ENCODE measurements at places on chromosomes 5 and 9.

GRCh38 chr9:127059765-127060361 lies 62.6 kb downstream of the ANGPTL2 start:
- DNase-seq, result no peak

GRCh38 chr9:12141422-12141821 lies 551.8 kb upstream of the TYRP1 start:
- DNase-seq, result no peak

DNA sequence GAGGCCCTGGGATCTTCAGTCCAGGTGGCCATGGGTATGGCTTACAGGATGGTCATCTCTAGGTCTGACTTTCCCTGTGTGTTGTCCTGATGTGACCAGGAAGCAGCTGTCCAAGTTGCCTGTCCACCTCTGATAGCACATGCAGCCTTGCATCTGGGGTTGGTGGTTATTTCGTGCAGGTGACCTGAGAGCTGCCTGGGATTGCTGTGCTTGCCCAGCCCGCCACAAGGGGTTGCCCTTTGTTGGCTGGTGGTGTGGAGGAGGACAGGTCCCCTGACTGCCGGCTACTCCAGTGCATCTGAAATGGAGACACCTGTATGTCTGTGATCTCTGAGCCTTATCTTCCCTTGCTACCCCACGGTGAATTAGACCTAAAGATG lies 212.6 kb downstream of the ARHGAP26 start:
- DNase-seq, result no peak

- DNase-seq, result no peak
These were observed 37.0 kb upstream of the SYNPO start for GRCh38 chr5:150603491-150603890.

DNA sequence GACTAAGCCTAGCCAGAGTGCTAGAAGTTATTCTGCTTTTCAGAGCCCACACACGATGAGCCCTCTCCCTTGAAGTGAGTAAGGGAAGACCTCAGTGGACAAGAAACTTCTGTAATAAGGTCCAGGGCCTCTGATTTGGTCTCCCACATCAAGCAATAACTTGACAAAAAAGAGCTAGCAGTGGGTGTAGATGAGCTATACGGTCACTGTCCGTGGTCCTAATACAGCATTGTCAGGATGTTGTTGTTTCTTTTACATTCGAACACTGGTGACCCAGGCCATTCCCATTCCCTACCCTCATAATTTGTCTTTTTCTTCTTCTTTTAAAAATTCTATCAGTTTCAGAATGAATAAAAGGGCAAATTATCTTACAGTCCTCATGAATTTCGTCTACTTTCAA lies 5.2 kb downstream of the PCSK1 start:
- no peak for DNase-seq

GRCh38 chr5:54881286-54882005 lies 103.9 kb downstream of the ESM1 start:
- DNase-seq, result peak; percentile 36

- no peak for DNase-seq
These were observed 76.6 kb upstream of the TBCA start for GRCh38 chr5:77852514-77853352.

GRCh38 chr5:81308836-81309235 lies 7.4 kb downstream of the ZCCHC9 start:
- DNase-seq, result no peak

DNA sequence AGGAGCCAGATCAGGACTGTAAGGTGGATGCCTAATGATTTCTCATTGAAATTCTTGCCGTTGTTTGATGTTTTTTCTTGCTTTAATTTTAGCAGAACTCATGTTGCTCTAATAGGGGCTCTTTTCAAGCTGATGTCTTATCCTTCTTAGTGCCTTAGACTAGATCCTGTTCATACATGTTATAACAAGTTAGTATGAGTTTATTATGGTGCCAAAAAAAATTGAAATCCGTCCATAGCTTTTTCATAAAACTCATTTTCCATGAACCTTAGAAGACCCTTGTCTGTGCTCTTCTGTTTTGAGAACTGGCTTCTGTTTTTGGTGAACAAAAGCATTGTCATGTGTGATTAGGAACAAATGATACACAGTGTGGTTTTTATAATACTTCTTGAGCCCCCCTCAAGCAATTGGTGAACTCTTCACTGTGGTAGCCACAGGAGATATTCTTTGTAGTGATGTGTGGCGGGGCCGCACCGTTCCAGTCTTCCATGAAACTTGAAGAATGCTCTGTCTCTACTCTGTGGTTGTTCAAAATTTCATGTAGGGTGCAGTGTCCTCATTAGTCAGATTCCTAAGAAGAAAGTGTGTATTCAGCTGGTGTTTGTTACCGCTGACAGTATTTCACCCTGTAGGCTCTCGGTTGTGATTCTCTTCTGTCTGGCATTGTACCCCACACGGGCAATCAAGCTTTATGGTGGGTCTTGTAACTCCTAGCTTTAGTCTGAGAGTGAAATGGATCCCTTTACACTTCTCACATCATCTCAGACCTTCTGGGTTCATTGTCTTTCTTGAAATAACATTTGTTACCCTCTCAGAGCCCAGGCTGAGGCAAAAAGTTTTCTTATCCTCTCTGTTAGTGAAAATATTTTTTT lies 10.7 kb downstream of the OTULIN start:
- no peak for DNase-seq

DNA sequence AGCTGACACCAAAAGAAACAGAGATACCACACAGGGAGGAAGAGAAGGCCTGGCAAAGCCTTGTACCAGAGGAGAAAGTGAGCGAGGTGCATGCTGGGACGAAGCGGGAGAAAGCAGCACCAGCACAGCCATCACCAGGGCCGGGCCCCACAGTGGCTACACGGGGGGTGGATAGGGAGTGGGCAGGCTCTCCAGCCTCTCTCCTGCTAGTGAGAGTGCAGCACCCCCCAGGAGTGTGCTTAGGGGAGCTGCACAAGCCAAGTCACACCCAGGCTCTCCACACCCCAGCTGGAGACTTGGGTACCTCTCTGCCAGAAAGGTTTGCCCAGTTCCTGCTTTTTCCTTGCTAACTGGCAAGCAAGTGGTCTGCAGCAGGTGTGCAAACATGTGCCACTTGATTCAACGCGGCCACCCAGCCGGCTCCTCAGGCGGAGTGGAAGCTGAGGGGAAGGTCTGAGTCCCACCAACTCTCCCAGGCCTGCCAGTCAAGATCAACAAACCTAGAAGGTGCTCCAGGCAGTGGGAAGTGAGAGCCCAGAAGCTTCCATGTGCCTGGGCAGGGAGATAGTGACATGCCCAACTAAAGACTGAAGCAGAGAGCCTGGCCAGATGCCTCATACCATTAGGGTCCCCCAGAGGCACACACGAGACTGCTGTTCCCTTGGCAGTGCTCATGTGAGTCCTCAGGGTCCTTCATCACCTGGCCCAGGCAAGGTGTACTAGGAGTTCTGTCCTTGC lies 39.9 kb downstream of the BICD2 start:
- no peak for DNase-seq

- no peak for DNase-seq
These were observed 68.7 kb upstream of the WDR41 start for GRCh38 chr5:77560677-77561263.

GRCh38 chr9:35397216-35397698 lies 92.7 kb upstream of the RUSC2 start:
- DNase-seq, result no peak

DNA sequence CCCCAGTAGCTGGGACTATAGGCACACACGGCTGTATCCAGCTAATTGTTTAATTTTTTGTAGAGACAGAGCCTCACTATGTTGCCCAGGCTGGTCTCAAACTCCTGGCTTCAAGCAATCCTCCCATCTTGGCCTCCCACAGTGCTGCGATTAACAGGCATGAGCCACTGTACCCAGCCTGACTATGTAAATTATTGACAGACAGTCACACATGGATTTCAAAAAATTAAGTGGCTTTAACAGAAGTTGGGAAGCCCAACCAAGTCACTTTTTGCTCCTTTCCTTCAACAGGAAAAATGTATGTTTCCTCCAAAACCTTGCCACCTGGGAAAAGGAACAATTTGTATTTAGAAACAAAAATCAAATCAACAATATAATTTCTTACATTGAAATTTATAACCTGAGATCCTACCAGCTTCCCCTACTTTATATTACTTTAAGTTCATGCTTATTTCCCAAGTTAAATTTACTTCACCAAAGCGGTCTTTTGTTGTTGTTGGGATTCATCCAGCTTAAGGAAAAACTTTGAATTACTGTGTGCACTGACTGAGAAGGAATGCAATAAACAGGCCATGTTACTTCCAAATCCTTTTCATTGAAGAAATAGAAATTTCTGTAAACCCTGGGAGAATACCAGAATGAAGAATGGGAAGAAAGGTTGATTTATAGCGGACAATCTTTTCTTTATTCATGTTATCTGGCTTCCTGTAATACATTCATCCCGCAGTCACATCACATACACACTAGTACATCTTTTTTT lies 8.6 kb downstream of the PCA3 start:
- DNase-seq, result no peak

GRCh38 chr5:172801179-172801671 lies 30.2 kb upstream of the DUSP1 start:
- no peak for DNase-seq

DNA sequence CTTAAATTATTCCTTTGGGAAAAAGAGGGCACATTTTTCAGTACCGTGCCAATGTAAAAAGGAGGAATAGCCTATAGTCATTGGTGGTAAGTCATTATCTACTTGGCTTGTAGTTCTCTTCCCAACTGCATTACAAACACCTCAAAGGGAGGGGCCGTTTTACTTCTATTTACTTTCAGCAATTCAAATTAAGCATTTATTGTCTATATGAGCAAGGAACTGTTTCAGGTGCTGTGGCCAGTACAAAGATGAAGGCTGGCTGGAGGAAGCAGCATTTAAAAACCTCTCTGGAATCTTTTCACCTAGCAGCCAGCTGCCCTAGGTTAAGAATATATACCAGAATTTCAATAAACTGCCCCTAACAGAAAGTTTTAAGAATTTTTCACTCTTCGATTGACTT lies 48.9 kb downstream of the SEMA6A start:
- DNase-seq, result no peak

GRCh38 chr5:58262226-58262625 lies 197.7 kb downstream of the PLK2 start:
- no peak for DNase-seq

GRCh38 chr9:123637945-123638634 lies 282.1 kb downstream of the CRB2 start:
- no peak for DNase-seq

GRCh38 chr9:126207256-126207655 lies 119.4 kb upstream of the MVB12B start:
- DNase-seq, result no peak

DNA sequence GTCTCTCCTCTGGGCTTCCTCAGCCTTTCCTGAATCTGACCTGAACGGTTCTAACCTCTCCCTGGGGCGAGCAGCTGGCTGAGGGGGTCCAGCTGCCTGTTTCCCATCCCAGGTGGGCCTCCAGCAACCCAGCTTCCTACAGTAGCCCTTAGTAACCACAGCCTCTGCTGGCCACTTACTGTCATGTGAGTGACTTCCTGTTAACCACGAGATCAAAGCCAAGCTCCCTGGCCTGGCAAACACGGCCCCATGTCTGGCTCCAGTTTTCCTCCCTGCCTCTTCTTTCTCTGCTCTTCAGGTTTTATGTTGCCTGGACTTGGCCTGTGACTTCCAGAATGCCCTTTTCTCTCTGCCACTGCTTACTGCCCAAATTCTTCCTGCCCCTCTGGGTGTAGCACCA lies 47.2 kb upstream of the DAB2IP start:
- DNase-seq, result no peak

DNA sequence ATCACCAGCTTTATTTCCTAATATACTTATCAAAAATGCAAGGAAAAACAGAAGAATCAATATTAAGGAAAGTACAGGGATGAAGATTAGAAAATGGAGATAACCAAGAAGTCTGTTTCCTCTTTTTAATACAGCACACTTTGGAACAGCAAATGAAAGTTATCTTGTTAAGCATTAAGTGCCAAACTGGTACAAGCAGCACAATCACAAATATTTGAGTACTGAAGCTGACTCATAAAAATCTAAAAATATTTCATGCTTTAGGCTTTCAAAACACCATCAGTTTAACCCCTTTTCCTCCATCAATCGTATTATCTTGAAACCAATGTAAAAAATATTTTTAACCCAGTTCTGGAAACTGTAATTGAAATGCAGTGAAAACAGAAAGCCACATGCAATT lies 2.7 kb downstream of the FBXW11 start:
- DNase-seq, result no peak

DNA sequence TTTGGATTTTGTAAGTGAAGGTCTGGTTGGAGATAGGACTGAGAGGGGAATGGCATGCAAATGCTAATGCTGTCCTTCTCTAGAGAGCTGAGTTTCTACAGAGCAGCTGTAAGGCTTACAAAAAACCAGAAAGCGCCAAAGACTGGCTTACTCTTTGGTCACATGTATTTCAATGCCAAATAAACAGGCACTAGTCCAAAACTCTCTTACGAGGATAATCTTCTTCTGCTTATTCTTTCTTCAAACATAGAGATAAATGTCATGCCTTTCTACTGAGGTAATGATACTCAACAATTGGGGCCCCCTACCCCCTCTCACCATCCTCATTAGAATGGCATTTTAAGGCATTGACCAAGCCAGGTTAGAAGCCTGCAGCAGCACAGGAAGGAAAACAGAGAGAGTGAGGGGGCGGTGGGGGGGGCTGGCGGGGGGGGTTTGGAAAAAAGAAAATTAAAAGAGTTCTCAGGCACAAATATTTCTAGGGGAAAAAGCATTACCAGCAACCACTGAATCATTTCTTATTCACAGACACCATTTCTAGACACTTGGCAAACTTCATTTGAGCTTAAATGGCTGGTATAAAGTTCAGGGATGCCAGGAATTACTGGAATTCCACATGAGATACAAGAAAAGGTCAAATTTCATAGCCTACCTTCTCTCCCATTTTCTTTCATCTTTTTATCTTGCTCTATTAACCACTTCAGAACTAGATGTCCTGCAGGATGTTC lies 34.0 kb downstream of the PUM3 start:
- DNase-seq, result no peak

DNA sequence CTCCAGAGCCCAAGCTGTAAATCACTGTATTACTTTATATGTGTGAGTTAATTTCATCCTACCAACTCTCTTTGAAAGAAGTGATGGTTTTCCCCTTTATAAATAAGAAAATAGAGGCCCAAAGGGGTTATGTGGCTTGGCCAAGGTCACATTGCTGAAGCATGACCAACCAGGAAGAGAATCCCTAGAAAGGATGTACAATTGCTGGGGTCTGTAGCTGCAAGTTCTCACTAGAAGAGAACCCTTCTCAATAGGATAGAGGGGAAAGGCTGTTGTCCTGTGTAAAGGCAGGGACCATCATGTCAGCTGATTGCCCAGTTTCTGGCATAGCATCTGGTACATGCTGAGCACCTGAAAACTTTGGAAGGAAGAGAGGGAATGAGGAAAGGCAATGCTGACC lies 39.0 kb upstream of the FAT2 start:
- no peak for DNase-seq

- no peak for DNase-seq
These were observed 134.1 kb upstream of the IFNE start for GRCh38 chr9:21616082-21616778.

DNA sequence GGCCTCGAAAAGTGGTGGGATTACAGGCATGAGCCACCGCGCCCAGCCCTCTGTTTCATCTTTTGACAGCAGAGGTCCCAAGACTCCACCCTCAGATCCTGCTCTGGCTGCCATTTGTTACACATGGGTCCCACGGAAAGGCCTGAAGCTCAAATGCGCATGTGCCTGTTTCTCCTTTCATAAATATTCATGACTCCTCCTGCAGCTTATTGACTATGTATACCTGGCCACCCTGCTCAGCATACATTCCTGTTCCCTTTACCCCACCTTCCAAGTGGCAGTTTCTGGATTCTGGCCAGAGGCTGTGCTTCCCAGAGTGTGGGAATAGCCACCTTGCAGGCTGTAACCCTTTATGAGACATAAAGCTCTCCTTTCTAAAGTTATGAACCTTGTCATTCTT lies 46.5 kb downstream of the AUH start:
- no peak for DNase-seq

- no peak for DNase-seq
These were observed 28.0 kb upstream of the ADAM19 start for GRCh38 chr5:157603333-157604190.
